ENCODE measurements at places on chromosomes 7 and 10.

- DNase-seq, result no peak
These were observed 147.8 kb downstream of the GFRA1 start for GRCh38 chr10:116125180-116125579.

GRCh38 chr10:2387261-2387660 is 649.9 kb upstream of the ADARB2 start:
- DNase-seq, result no peak

- no peak for DNase-seq
These were observed 112.7 kb downstream of the PLXDC2 start for GRCh38 chr10:19928936-19929335.

DNA sequence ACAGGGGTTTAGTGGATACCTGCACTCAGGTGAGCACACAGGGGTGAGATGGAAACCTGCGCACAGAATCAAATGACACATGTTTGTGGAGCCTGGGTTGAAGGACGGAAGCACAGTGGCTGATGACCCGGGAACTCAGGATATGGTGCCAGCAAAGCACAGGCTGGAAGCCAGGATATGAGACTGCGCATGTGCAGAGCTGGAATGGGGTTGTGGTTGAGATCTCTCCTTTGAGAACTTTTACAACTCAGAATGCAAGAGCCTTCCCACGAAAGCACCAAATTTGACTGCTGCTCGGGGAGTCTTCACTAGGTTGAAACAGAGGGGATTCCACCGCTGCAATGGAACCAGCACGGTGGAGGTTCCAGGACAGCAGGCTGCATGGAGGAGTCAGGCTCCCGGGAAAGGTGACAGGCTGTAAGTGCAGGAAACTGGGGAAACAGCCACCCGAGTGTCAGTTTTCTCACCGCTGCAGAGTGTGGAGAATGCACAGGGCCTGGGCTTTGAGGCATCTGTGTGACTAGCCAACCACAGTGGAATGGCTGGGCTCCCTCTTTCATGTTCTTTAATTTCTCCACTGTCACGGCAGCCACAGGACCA is 133.4 kb upstream of the TCERG1L start:
- DNase-seq, result no peak

- no peak for DNase-seq
These were observed 55.0 kb upstream of the AKR1E2 start for GRCh38 chr10:4770801-4771553.

- no peak for DNase-seq
These were observed 165.8 kb upstream of the IMMP2L start for GRCh38 chr7:111727905-111728634.

GRCh38 chr7:7104314-7104698 is 78.0 kb upstream of the C1GALT1 start:
- no peak for DNase-seq

Measured in T-helper 9 cell (primary cell).